DND-41 (cell line): ENCODE measurements at places on chromosomes 7 and 10.

DNA sequence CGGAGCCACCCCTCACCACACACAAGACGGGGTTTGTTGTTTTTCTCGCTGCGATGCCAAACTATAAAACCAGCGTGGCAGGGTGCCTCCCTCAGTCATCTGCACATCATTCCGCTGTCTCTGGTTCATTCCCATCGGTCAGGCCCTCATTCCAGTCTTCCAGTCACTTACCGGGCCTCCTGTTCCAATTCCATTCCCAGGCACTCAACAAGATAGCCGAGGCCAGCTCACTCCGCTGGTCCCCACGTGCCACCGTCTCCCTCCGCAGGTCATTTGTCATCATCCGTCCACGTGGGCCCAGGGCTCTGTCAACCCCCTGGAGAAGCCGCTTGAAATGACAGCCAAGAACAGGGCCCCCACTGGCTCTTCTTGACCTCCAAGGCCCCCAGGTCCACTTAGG, 6.1 kb upstream of the TMEM184A start:
- DNase-seq = no peak
- H3K36me3 ChIP-seq = peaks cover 8% of the 10 kb centered on the region
- no peak overlapping the region for H3K27ac ChIP-seq
- H3K4me1 ChIP-seq = no peaks in the 10 kb centered on the region
- H3K4me3 ChIP-seq = no peak overlapping the region

GRCh38 chr7:50270531-50271018, 33.9 kb upstream of the IKZF1 start:
- H3K36me3 ChIP-seq = no peaks in the 10 kb centered on the region
- no peak overlapping the region for H3K4me3 ChIP-seq

- no peak overlapping the region for H3K4me3 ChIP-seq
- no peak overlapping the region for H3K27ac ChIP-seq
- DNase-seq = no peak
- H3K27me3 ChIP-seq = no peaks in the 10 kb centered on the region
- H3K4me1 ChIP-seq = no peaks in the 10 kb centered on the region
Measured at GRCh38 chr7:22618528-22618927, 108.5 kb upstream of the IL6 start.

DNA sequence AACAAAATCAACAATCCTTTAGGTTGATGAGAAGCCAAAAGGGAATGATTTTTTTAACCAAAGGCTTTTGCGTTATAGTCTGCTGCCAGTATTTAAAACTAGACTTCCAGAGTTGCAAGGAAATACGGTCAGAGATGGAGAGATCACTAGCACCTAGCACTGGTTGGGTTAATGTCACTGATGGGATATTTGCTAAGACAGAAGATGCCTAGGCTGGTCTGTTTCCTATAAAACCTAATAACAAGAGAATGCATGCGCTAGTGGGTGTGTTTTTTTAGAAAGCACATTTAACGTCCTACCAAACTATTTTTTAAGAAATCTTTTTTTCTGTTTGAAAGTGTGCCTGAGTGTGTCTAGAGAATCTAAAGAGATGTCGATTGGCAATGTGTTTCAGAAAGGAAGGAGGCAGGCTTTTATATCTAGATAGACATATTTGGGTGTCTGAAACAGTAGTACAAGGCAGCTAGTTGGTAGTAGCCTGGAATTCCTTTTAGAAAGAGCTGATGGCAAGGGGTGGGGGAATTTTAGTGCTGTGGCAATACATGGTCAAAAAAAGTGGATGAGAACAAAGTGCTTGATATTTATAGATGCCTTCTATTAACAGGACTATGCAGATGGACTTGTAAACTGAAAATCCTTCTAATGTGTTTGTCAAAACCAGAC, 863 bp downstream of the CALD1 start:
- H3K36me3 ChIP-seq = no peaks in the 10 kb centered on the region
- H3K4me3 ChIP-seq = no peak overlapping the region
- H3K27ac ChIP-seq = no peak overlapping the region
- H3K27me3 ChIP-seq = no peaks in the 10 kb centered on the region
- no peak for DNase-seq

GRCh38 chr7:150376560-150376959, 2.6 kb upstream of the ZNF775 start:
- peak overlapping the region; percentile 98 for H3K27ac ChIP-seq
- no peak for DNase-seq
- H3K36me3 ChIP-seq = peaks cover 43% of the 10 kb centered on the region
- H3K4me1 ChIP-seq = peaks cover 82% of the 10 kb centered on the region
- H3K27me3 ChIP-seq = no peaks in the 10 kb centered on the region

GRCh38 chr7:52547308-52547910, 488.0 kb upstream of the POM121L12 start:
- H3K36me3 ChIP-seq = no peaks in the 10 kb centered on the region
- no peaks in the 10 kb centered on the region for H3K27me3 ChIP-seq
- no peak overlapping the region for H3K4me3 ChIP-seq
- no peak overlapping the region for H3K27ac ChIP-seq
- H3K4me1 ChIP-seq = no peaks in the 10 kb centered on the region

- H3K4me1 ChIP-seq = no peaks in the 10 kb centered on the region
- H3K27me3 ChIP-seq = no peaks in the 10 kb centered on the region
- DNase-seq = no peak
- no peak overlapping the region for H3K27ac ChIP-seq
Measured at GRCh38 chr7:47902013-47902412, 46.3 kb downstream of the PKD1L1 start.

DNA sequence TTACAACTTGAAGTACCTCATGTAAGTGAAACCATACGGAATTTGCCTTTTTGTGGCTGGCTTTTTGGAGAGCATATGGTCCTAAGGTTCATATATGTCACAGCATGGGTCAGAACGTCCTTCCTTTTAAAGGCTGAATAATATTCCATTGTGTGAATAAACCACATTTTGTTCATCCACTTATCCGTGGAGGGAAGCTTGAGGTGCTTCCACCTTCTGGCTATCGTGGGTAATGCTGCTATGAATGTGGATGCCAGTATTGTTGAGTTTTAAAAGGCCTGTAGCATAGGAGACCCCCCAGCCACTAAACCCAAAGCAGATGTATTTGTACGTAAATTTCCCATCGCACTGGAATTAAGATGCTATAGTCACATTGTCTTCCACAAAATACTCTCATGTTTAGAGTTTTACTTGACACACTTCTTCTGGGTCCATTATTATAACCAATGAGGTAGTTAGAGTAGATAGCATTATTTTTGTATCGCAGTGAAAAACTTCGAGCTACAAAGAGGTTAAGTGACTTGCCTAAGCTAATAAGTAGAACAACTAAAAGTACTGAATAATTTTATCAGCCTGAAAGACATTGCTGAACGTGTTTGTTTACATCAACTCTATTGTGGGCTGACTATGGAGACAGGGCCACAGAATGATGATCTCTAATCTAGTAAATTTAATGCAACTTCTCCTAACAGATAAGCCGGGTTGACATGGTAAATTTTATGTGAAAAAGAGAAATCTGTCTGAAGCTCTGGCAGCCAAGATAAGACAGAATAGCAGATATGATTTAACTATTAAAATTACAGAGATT, 183.0 kb upstream of the CTBP2 start:
- H3K27me3 ChIP-seq = peaks cover 3% of the 10 kb centered on the region
- peak; percentile 10 for DNase-seq
- H3K4me3 ChIP-seq = no peak overlapping the region
- no peaks in the 10 kb centered on the region for H3K36me3 ChIP-seq
- no peak overlapping the region for H3K27ac ChIP-seq

GRCh38 chr7:83866582-83866981, 217.6 kb upstream of the SEMA3E start:
- DNase-seq = no peak
- no peak overlapping the region for H3K4me3 ChIP-seq
- no peaks in the 10 kb centered on the region for H3K36me3 ChIP-seq
- H3K27me3 ChIP-seq = no peaks in the 10 kb centered on the region
- no peak overlapping the region for H3K27ac ChIP-seq
- H3K4me1 ChIP-seq = no peaks in the 10 kb centered on the region

DNA sequence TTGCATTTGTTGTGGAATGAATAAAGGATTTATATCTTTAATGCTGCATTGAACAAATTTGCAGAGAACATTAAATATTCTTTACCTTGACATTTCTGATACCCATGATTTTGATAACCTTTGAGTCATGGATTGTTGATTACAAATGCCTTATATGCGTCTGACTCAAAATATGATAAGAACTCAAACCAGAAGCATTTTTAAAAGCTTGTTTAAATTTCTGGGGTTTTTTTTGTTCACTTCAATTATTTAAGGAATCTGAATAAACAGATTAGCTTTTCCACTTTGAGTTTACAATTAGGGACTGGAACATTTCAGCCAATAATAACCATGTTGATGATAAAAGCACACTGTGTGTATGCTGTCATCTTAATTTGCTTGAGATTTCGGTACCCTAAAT, 253.5 kb downstream of the NRG3 start:
- H3K27me3 ChIP-seq = no peaks in the 10 kb centered on the region
- no peaks in the 10 kb centered on the region for H3K4me1 ChIP-seq
- H3K36me3 ChIP-seq = no peaks in the 10 kb centered on the region
- no peak overlapping the region for H3K4me3 ChIP-seq
- no peak for DNase-seq

GRCh38 chr7:105917659-105918058, 41.3 kb upstream of the ATXN7L1 start:
- H3K4me3 ChIP-seq = no peak overlapping the region
- H3K36me3 ChIP-seq = no peaks in the 10 kb centered on the region
- DNase-seq = no peak
- peaks cover 11% of the 10 kb centered on the region for H3K27me3 ChIP-seq
- no peaks in the 10 kb centered on the region for H3K4me1 ChIP-seq

GRCh38 chr7:141974831-141975230, 1.3 kb upstream of the TAS2R38 start:
- no peaks in the 10 kb centered on the region for H3K27me3 ChIP-seq
- no peak overlapping the region for H3K4me3 ChIP-seq
- peaks cover 11% of the 10 kb centered on the region for H3K4me1 ChIP-seq
- DNase-seq = peak; percentile 15
- no peaks in the 10 kb centered on the region for H3K36me3 ChIP-seq
- H3K27ac ChIP-seq = no peak overlapping the region

DNA sequence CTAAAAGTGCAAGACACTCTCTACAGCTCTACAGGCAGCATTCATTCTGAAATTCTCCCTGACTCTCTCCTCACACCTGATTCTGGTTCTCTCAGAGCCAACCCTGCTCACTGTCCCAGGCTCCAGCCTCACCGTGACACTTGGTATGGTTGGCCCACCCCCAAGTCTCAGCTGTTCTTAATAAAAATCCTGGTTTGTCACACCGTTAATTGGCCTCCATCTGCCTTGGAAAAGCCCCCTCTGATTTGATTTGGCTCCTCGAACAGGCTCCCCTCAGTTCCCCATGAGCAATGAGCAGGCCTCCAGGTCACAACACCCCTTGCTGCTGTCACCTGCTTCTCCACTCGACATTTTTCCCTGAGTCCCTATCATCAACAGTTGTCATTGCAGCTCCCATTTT, 507.3 kb upstream of the AUTS2 start:
- no peak overlapping the region for H3K4me3 ChIP-seq
- no peaks in the 10 kb centered on the region for H3K27me3 ChIP-seq

DNA sequence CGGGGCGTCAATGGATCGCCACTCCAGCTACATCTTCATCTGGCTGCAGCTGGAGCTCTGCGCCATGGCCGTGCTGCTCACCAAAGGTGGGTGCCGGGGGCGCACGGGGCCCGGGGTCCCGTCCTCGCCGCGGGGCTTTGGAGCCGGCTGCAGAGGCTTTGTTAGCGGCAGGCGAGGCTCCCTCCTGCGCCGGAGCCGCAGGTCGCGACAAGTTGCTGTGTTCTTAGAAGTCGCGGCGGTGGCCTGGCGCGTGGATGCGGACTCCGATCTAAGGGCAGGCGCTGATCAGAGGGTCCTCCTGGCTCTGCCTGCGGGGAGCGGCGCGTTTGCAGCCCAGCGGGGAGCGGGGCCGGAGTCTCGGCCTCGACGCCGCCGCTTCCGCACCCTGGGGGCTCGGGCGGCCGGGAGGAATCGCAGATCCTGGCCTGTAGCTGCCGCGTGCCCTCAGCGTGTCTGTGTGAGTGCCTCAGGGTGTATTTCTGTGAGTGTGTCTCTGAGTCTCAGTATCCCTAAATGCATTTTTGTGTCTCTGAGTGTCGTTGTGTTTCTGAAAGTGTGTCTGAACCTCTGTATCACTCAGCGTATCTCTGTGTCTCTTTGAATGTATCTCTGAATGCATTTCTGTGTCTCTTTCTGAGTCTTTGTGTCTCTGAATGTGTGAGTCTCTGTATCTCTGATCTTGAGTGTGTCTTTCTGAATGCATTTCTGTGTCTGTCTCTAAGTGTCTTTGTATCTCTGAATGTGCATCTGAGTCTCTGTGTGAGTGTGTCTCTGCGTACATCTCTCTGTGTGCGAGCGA, 766 bp downstream of the BAMBI start:
- DNase-seq = no peak
- H3K4me1 ChIP-seq = no peaks in the 10 kb centered on the region
- no peak overlapping the region for H3K27ac ChIP-seq
- peaks cover 5% of the 10 kb centered on the region for H3K27me3 ChIP-seq
- H3K4me3 ChIP-seq = no peak overlapping the region
- no peaks in the 10 kb centered on the region for H3K36me3 ChIP-seq
